Fibroblast of the conjunctiva (primary cell): ENCODE measurements at places on chromosomes 3 and 15.
A peak's percentile ranks its signal among the peaks of the same experiment; 100 is the strongest.

GRCh38 chr3:52892290-52892624, 5.1 kb downstream of the STIMATE start:
- no peak for DNase-seq

DNA sequence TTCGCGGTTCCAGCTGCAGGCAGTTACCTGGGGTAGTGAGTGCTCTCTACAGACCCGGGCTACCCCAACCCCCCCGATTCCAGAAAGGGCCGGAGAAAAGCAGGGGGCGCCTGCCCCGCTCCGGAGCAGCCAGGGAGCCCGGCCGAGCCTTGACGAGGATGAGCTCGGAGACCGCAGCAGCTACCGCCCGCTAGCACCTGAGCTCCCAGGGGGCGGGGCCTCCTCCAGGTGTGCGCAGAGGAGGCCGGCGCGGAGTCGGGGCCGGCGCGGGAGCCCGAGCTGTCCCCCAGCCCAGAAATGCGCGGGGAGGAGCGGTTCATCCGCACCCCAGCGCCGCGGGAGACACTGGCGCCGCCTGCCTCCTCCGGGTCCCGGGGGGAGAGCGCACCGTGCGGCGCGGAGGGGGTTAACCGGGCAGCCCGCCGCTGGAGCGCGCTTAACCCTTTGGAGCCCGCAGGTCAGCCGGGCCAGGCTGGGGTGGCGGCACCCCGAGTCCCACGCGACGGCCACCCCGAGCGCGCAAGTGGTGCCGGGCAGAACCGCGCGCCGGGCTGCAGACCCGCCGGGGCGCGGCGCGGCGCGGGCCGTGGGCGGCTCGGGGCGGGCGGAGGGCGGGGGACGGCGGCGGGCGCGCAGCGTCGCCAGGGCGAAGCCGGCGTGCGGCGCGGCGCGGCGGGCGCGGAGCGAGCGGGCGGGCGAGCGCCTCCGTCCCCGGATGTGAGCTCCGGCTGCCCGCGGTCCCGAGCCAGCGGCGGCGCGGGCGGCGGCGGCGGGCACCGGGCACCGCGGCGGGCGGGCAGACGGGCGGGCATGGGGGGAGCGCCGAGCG, at the start of gene CACNA1D:
TSS of gene CACNA1D (plus strand) at position 649 of the 829 bp plus-strand sequence. CDS start 556 bp downstream, outside the sequence.
- DNase-seq, result no peak

GRCh38 chr3:26437678-26438077, 184.9 kb upstream of the LRRC3B start:
- DNase-seq, result peak; percentile 28

DNA sequence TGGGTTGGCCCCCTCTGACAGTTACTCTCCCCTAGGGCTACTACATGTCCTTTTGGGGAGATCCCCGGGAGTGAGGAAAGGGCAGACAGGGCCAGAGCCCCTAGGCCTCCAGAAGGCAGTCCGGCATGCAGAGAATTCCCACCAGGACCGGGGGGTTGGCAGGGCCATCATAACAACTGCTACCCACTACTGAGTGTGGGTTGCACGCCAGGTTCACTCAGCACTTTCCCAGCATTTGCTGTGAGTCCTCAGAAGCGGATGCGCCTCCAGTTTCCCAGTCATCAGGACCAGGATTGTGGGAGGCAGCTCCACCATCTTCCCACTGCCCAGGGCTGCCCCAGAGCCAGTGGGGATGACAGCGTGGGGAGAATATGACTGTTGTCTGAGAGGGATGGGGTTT, 51.2 kb upstream of the HERC1 start:
- no peak for DNase-seq

DNA sequence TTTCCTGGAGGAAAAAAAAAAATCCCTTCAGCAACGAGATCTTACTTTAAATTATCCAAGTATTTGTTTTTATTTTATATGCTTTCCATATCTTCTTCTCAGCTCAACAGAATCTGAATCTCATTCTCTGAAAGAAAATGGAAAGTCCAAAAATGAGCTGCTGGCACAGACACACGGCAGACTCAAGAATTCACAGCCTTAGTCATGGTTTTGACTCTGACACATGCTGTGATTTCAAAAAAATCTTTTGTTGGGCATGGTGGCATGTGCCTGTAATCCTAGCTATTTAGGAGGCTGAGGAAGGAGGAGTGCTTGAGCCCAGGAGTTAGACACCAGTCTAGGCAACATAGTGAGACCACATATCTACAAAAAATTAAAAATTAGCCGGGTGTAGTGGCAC, 565.0 kb downstream of the MAGI1 start:
- DNase-seq, result peak; percentile 0
